ENCODE measurements at places on chromosomes 5 and 9. TPM values are rescaled to one million over a fixed set of nuclear protein-coding genes. Genes with fewer than 3 reads are reported as not detected.

- H3K27ac ChIP-seq: no peak overlapping the region
- no peak overlapping the region for H3K4me3 ChIP-seq
- no peaks in the 10 kb centered on the region for H3K27me3 ChIP-seq
Measured at GRCh38 chr5:150599281-150599680, 41.2 kb upstream of the SYNPO start.

- H3K27me3 ChIP-seq: no peaks in the 10 kb centered on the region
- no peaks in the 10 kb centered on the region for H3K36me3 ChIP-seq
- DNase-seq: no peak
- H3K4me3 ChIP-seq: no peak overlapping the region
- H3K27ac ChIP-seq: no peak overlapping the region
Measured at GRCh38 chr5:168661593-168662485, 82.7 kb upstream of the PANK3 start.

DNA sequence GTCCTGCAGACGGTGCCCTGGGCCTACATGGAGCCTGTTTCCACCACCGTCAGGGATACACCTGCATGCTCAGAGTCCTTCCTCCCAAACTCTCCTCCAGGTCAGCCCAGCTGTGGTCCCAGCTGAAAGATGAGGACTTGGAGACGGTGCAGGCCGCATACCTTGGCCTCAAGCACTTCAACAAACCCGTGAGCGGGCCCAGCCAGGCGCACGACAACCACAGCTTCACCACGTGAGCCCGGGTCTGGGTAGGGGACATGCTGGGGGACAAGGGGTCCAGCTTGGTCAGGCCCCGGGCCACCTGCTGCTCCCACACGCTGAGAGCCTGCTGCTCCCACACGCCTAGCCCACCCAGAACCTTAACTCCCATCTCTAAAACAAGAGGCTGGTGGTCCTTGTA is 16.6 kb upstream of the CARD19 start:
- no peaks in the 10 kb centered on the region for H3K36me3 ChIP-seq
- H3K27ac ChIP-seq: no peak overlapping the region
- no peak for DNase-seq
- H3K4me3 ChIP-seq: no peak overlapping the region
- H3K27me3 ChIP-seq: no peaks in the 10 kb centered on the region
- H3K4me1 ChIP-seq: no peaks in the 10 kb centered on the region

Gene UGT3A2
- total RNA-seq: 19.4 TPM

Gene PCDHGB7
- total RNA-seq: 9.5 TPM

Gene FIBCD1
- 6.1 TPM for total RNA-seq

Gene FLT4
- total RNA-seq: 7.7 TPM

Gene WNT8A
- total RNA-seq: 0.27 TPM
